ENCODE measurements at places on chromosomes 6 and 20.

DNA sequence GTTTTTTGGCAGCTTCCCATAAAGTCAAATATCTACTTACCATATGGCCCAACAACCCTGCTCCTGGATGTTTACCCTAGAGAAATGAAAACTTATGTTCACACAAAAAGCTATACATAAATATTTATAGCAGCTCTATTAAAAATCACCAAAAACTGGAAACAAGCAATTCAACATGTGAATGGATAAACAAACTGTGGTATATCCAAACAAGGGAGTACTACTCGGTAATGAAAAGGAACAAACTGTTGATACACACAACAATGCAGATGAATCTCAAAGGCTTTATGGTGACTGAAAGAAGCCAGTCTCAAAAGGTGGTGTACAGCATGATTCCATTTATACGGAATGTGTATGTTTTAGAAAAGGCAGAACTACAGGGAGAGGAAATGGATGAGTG, 48.4 kb downstream of the PREX1 start:
- no peak for DNase-seq

GRCh38 chr6:16391451-16391912, 153.1 kb downstream of the GMPR start:
- no peak for DNase-seq

- no peak for DNase-seq
These were observed 6.0 kb upstream of the PRL start for GRCh38 chr6:22302838-22303237.

DNA sequence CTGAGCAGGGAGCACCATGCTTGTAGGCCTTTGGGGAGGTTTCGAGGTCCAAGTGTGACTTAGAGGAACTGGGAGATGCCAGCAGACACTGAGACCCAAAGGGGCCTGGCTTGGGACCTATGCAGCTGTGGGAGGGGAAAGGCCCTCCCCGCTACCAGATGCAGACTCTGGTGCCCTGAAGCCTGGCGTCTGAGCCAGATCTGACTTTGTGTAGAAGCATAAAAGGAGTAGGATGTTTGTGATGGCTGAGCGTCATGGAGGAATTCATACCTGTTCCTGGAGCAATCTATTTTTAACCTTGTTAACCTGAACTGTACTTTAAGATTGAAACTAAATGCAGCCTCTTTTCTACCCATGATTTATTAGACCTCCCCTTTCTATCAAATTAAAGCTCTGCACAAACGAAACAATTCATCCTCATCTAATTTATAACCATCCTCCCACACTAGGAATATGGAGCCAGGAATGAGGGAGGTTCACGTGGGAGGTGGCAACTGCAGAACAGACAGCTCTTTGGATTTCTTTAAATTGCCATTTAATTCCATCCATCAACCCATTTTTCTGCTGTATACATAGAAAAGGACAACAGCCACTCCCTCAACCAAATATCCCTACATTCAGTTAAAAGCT, 172.6 kb upstream of the AGPAT4 start:
- DNase-seq, result no peak

GRCh38 chr6:7673063-7673536, 52.8 kb upstream of the BMP6 start:
- DNase-seq, result no peak

GRCh38 chr6:144248476-144249301, 36.4 kb upstream of the UTRN start:
- no peak for DNase-seq

DNA sequence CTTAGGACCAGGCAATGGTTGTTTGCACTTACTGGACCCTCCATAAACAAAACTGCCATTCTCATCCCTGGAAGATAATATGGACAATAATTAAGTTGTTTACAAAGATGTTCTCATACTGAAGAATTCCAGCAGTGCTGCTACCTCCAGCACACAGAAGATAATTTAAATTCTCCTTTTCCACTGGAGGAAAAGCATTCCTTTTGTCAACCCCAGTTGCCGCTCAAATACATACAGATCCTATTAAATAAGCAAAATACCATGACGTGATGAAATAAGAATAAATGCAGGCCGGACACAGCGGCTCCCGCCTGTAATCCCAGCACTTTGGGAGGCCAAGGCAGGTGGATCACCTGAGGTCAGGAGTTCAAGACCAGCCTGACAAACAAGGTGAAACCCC, 54.5 kb upstream of the IPCEF1 start:
- no peak for DNase-seq

DNA sequence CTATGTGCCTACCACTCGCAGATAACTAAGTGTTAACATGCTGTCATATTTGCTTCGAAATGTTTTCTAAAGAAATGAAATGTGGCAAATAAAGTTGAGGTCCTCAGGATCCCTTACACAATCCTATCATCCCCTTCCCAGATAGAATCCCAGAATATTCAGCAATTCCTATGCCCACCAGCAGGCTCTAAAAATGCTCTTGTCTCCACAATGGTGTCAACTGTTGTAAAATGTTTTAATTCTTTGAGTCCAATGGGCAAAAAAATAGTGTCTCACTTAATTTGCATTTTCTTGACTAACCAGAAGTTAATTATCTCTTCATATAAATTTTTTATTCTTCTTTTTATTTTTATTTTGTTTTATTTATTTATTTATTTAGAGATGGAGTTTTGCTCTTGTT, 103.9 kb upstream of the MAP7 start:
- DNase-seq, result no peak

DNA sequence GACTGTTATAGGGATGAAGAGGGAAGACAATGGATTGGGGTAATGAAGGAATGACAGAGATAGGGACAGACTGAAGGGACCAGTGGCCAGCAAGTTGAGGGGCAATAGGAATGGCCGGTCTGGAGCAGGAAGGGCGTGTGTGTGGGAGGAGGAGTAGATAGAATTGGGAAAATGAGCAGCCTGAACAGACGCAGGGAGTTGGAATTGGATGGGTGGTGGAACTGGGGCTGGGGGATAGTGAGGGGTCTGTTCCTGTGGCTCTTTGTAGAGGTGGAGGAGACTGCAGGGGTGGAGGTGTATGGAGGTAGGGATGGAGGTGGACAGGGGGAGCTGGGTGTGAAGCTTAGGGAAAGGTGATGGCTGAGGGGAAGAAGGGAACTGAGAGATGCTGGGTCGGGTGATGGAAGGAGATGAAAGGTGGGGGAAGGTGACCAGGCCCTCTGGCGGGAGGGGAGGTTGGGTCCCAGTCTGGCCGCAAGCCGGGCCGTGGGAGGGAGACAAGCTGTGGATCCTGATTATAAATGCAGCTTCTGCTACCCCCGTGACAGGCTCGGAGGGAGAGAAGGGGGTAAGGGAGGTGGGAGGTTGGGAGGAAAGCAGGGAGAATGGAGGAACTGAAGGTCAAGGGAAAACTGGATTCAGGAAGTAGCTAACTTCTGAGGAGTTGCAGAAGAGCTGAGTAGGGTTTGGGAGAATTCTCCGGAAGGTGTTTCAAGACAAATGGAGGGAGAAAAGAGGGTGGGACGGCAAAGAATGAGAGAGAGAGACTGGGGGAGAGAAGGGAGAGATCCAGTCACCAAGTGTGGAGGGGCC, 5.2 kb downstream of the SYNGAP1 start:
- DNase-seq, result no peak

DNA sequence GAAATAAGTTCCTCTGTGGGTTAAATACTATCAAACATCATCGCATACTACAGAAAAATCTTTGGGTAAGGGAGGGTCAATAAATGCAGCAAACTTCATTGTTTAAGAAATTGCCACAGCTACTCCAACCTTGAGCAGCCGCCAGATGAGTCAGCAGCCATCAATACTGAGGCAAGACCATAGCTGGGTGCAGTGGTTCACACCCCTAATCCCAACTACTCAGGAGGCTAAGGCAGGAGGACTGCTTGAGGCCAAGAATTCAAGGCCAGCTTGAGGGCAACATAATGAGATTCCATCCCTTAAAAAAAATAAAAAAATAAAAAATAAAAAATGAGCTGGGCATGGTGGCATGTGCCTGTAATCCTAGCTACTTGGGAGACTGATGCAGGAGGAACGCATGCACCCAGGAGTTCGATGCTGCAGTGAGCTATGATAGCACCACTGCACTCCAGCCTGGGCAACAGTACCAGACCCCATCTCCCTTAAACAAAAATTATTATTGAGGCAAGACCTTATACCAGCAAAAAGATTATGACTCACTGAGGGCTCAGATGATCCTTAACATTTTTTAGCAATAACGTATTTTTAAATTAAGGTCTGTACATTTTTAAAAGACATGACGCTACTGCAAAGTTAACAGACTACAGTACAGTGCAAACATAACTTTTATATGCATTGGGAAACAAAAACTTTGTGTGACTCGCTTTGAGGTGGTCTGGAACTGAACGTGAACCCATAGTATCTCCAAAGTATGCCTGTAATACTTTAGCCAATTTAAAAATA, 8.8 kb downstream of the SRPK1 start:
- DNase-seq, result no peak

DNA sequence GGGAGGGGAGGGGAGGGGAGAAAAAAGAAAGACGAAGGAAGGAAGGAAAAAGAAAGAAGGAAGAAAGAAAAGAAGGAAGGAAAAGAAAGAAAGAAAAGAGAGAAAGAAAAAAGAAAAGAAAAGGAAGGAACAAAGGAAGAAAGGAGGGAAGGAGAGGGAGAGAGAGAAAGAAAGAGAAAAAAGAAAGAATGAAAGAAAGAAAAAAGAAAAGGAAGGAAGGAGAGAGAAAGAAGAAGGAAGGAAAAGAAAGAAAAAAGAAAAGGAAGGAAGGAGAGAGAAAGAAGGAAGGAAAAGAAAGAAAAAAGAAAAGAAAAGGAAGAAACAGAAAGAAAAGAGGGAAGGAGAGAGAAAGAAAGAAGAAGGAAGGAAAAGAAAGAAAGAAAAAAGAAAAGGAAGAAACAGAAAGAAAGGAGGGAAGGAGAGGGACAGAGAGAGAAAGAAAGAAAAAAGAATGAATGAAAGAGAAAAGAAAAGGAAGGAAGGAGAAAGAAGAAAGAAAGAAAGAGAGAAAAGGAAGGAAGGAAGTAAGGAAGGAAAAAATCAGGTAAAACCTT, 225.3 kb downstream of the TPBG start:
- DNase-seq, result no peak

- no peak for DNase-seq
These were observed 49.4 kb downstream of the IYD start for GRCh38 chr6:150417899-150418826.

DNA sequence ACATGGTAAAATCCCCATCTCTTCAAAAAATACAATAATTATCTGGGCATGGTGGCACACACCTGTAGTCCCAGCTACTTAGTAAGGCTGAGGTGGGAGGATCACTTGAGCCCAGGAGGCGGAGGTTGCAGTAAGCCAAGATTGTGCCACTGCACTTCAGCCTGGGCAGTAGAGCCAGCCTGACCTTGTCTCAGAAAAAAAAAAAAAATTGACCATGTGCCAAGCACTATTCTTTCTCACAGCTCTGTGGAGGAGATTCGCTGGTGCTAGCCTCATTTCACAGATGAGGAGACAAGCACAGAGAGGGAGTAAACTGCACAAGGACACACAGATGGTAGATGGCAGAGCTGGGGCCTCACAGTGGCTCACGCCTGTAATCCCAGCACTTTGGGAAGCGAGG, 131.8 kb upstream of the JARID2 start:
- DNase-seq, result no peak

DNA sequence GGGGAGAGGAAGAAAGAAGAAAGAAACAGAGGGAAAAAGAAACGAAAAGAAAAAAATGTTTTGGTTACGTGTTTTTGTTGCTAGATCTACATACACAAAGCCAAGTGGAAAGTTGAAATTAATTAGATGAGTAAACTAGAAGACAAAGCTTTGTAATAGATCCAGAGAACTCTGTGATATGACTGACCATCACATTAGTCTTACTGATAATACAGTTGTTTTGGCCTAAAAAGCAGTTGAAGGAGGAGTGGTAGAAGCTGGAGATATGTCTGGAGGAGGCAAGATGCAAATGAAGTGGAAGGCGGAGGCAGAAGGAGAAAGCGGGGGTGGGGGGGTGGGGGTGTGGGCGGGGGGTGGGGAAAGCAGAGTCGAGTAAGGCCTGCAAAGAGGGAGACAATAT, 500.1 kb upstream of the ID4 start:
- DNase-seq, result no peak

DNA sequence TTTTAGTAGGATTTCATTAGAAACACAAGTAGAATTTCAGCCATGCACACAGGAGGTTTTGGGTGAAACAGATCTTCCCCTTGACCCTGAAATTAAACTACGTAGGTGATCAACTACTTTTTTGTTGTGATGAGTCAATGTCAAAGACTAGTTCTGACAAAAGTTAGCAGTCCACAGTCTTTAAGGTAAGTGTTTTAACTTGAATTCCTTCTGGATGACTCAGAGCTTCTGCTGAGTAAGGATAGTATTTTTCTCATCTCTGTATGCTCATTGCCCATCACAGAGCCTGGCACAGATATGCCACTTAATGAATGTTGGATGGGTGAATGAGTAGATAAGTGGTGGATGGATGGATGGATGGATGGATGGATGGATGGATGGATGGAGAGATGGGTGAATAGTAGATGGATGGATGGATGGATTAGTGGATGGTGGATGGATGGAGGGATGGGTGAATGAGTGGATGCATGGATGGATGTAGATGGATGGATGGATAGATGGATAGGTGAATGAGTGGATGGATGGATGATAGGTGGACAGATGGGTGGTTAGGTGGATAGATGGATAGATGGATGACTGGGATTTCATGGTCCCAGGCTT, 165.3 kb downstream of the ZMYND8 start:
- no peak for DNase-seq

- no peak for DNase-seq
These were observed 427.3 kb downstream of the KIF16B start for GRCh38 chr20:16145919-16146318.

- no peak for DNase-seq
These were observed 92.9 kb upstream of the NAA20 start for GRCh38 chr20:19924255-19924654.

- no peak for DNase-seq
These were observed 466.6 kb upstream of the AGPAT4 start for GRCh38 chr6:161740486-161740885.

- DNase-seq, result no peak
These were observed 423.8 kb upstream of the ADGRB3 start for GRCh38 chr6:68211242-68211795.

GRCh38 chr6:11668455-11668854, 110.1 kb downstream of the ADTRP start:
- DNase-seq, result no peak

- DNase-seq, result no peak
These were observed 6.5 kb upstream of the ZSWIM1 start for GRCh38 chr20:45874576-45874975.

- DNase-seq, result no peak
These were observed 104.4 kb downstream of the NCR2 start for GRCh38 chr6:41439524-41440418.

GRCh38 chr20:54167909-54168872, 5.6 kb downstream of the CYP24A1 start:
- DNase-seq, result no peak

DNA sequence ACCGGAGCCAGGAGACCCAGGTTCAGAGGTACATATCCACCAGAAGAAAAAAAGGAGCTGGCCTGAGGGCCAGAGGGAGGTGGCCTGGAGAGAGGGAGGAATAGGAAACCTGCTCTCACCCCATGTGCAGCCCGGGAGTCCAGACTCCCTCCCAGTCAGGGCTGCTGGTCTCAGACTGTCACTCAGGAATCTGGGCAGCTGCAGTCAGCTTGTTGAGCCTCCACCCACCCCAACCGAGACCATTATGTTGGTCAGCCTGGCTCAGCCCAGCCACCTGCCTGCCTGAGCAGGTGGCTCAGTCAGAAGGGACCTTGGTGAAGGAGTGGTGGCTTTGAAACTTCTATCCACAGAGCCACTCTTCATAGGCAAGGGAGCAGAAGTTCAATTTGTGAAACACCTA, 53.3 kb upstream of the EPB41L1 start:
- no peak for DNase-seq

- DNase-seq, result no peak
These were observed 14.4 kb downstream of the PFDN4 start for GRCh38 chr20:54221996-54222890.

GRCh38 chr6:61193771-61194170, 1092.3 kb downstream of the KHDRBS2 start:
- no peak for DNase-seq

Measured in activated CD8-positive, alpha-beta memory T cell treated with anti-CD3 and anti-CD28 coated beads for 4 hours (primary cell).